ENCODE measurements at places on chromosomes 2 and 18.

DNA sequence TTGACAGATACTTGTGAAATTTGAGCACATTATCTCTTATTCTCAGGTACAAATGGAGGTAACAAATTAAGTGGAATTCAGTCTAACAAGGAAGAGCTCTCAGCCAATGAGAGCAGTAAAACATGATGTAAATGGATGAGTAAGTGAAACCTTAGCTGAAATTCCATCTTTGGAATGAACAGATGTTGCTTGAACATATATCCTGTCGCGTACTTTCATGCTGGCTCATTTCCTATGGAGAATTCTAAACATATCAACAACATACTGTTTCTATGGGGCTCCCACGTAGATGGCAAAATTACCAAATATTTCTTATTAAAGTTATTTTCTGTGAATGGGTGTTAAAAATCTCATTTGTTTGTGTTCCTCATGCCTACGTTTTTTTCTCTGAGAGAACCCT, 256.3 kb upstream of the LINC00305 start:
- no peak for DNase-seq

DNA sequence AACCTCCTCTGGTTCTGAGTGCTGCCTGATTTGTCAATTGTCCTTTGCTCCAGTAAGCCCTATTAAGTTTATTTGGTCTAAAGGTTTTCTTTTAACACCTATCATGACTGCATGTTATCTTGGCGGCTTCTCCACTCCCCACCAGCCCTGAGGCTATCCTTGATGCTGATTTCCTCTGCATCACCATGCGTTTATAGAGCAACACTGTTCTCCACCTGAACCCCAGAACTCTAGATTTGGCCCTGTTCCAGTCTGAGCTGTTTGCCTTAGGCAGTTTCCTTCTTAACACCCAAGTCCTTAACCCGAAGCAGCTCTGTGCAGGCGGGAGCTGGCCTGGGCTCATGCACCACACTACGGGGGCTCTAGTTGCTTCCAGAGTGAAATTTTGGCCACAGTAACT, 98.2 kb upstream of the NPAS2 start:
- no peak for DNase-seq

DNA sequence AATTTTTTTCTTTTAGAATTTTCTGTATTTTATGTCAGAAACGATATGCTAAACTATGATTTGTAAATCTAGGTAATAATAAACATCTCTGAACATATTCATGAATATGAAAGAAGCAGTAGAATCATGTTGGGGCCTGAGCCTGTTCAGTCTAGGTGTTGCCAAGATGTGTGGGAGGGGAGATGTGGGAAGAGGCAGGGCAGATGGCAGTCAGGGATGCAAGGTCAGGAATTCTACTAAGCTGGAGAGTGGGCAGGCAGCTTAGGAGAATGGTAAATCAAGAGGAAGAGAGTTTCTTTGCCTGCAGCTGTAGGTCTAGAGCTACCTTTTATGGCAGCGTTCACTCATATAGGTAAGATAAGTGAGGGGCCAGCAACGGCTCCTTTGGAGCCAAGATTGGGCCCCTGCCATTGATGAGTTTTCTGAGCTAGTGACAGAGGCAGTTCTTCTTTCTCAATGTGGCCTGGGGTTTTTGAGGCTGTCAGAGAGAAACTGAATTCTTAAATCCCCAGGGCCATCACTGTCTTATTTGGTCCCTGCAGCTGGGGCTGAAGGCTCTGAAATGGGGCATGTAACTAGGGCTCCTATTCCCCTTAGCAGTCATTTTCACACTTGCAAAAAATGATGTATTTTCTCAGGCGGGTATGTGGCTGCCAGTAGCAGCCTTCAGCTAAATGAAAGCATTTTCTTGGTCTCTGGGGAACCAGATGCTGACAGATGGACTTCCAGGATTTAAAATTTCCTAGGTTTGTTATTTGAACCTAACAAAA, 232.8 kb downstream of the PIK3C3 start:
- no peak for DNase-seq

DNA sequence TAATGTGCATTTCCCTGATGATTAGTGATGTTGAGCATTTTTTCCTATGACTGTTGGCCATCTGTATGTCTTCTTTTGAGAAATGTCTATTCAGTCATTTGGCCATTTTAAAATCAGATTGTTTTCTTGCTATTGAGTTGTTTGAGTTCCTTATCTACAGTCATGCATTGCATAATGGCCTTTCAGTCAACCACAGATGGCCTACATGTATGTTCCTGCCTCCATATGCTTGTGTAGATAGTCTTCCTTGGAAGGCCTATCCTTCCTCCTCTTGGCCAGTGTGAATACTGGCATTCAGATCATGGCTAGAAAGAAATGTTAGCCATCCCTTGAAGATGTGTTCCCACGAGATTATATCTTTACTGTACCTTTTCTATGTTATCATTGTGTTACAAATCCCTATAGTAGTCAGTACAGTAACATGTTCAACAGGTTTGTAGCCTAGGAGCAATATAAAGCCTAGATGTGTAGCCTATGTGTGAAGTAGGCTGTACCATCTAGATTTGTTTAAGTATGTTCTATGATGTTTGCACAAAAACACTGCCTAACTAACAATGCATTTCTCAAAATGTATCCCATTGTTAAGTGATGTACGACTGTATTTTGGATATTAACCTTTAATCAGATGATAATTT, 65.6 kb upstream of the CD302 start:
- no peak for DNase-seq

- no peak for DNase-seq
Observed at GRCh38 chr18:58041633-58042032, 2.4 kb upstream of the NEDD4L start.

DNA sequence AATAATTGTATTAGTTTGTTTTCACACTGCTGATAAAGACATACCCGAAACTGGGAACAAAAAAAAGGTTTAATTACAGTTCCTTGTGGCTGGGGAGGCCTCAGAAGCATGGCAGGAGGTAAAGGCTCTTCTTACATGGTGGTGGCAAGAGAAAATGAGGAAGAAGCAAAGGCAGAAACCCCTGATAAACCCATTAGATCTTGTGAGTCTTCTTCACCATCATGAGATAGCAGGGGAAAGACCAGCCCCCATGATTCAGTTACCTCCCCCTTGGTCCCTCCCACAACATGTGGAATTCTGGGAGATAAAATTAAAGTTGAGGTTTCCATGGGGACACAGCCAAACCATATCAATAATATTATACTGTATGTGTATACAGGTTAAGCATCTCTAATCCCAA, 73.3 kb upstream of the CABLES1 start:
- no peak for DNase-seq

GRCh38 chr2:138846216-138846821, 66.1 kb upstream of the NXPH2 start:
- no peak for DNase-seq
